Common myeloid progenitor, CD34-positive (primary cell): ENCODE measurements at places on chromosomes 16 and 17.

GRCh38 chr17:14107889-14108288 lies 38.6 kb downstream of the COX10 start:
- DNase-seq: no peak

DNA sequence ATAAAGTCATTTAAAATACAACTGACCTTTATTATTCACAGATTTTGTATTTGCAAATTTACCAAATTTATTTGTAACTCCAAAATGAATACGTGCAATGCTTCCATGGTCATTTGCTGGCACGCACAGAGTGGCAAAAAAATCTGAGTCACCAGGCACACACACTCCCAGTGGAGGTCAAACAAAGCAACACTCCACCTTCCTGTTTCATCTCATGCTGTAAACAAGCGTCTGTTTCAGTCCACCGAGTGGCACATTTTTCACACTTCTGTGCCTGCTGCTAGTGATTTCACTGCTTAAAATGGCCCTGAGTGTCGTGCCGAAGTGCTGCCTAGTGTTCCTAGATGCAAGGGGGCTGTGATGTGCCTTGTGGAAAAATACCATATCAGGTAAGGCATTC lies 17.8 kb upstream of the ITGAE start:
- no peak for DNase-seq

GRCh38 chr16:75566758-75567255 lies 628 bp downstream of the GABARAPL2 start:
- DNase-seq: peak; percentile 23

- peak; percentile 75 for DNase-seq
These were observed 10.7 kb downstream of the TBX2 start for GRCh38 chr17:61410141-61411010.

DNA sequence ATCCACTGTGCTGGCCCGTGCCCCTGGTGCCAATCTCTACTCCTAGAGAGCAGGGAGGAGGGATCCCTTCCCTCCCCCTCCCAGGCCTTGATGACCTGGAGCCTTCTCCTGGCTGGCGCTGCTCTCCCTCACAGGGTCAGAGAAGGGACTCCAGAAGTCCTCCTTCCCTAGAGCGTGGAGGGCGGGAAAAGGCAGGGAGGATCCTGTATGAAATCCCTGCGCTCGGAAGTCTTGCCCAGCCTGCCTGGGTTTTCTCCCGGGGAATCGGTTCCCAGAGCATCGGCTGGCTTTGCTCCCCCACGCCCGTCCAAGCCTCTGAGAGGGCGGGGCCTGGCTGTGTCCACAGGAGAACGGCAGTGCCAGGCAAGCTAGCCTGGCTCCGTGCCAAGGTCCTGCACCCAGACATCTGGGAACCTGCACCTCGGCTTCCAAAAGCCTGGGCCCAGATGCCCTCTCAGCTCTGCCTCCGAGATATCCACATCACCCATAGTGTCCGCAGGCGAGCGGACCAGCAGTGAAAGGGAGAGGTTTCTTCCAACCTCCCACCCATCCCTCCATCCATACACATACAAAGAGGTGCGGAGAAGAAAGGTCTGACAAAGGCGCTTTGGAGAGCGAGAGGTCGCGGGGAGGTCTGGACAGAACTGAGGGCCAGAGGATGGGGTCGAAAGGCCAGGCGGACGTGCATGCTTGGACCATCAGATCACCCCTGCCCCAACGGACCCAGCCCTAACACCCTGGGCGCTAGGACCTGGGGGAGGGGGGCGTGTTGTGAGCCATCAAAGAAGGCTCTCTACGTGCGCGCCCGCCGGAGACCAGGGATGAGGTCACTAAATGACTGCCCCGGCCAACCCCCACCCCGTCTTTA lies 1.1 kb downstream of the MPP2 start:
- DNase-seq: peak; percentile 62

DNA sequence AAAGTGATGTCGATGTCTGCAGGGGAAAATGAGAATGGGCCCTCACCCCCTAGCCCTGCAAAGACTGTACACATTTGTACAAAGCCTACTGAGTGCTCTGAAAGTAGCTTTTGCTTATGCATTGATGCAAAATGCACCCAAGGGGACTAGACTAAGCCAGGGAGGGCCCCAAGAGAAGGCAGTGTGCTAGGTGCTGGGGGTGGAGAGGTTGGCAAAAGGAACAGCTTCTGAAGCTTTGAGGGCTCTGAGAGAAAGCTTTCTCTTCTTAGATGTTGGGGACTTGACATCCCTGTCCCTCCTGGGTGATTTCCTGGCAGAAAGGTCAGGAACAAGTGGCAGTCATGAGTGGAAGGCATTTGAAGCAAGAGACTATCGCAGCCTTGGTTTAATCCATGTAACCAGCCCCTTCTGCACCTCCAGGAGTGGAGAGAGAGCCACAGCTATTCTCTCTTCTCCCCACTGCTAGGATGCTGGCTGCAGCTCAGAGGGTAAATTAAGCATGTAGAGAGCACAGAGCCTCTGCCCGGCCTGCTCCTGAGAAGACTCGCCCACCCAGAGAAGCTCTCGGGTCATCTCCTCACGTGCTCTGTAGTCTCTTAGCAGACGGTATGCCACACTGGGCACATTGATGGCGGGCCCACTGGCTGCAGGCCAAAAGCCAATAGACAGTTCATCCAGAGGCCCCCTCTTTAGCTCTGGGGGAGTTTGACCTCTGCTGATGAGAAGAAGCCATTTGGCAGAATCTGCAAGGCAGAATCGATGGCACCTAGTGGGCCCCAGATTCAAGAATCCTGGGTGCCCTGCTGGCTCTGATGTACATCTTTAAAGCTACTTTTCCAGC lies 221.4 kb downstream of the MSI2 start:
- no peak for DNase-seq

- peak; percentile 46 for DNase-seq
These were observed 49.8 kb upstream of the BAHCC1 start for GRCh38 chr17:81345228-81346089.

GRCh38 chr16:12291989-12292759 lies 315.6 kb downstream of the SNX29 start:
- DNase-seq: no peak

DNA sequence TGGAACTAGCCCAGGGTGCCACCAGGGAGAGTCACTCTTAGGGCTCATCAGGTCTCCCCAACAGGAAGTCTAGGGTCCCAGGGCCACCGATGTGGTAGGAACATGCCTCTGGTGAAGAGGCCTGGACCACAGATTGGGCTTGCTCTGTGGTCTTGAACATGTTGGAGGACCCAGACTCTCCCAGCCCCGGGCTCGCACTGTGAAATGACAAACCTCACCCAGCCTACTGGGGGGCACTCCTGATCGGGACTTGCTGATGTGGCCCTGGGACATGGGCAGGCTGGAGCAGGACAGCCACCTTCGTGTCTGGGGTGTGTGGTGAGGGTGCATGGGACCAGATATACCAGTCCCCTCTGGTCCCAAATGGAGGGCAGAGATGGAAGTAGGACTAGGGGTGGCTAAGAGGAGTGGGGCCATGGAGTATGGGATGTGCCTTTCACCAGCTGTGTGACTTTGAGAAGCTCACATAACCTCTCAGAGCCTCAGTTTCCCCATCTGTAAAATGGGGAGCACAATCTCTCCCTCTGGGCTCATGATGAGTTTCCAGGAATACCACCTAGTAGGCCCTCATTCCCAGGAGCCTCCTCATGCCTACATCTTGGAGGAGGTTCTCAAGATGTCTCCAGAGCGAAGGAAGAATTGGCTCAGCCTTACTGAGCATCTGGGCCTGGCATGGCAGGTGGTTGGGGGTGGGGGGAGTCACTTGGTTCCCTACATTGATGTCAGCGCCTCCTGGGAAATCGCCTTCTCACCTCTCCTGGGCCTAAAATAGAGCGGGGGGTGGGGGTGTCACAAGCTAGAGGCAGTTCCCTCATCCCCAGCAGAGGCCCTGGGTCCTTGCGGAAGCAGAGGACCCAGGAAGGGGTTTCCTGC lies 1.5 kb upstream of the ADAM11 start:
- peak; percentile 25 for DNase-seq

GRCh38 chr16:84600343-84601229 lies 17.3 kb downstream of the COTL1 start:
- DNase-seq: peak; percentile 42

- DNase-seq: peak; percentile 58
These were observed 2.5 kb downstream of the TTLL6 start for GRCh38 chr17:48814504-48814903.

DNA sequence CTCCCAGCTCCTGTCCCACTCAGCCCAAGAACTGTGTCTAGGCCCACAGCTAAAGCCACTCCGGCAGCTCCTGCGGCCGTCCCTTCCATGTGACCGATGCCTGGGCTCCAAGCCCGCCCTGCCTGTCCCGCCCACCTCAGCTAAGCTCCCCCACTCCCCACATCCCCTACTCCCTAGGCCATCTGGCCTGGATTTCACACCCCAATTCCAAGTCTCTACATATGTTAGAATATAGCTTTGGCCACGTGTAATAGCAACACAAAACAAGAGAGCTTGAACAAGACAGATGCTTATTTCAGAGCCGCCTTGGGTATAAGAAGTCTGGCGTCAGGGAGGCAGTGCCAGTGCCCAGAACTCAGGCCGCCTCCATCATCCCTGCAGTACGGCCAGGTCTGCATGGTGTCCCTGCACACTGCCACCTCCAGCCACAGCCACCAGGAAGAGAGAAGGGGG lies 30.0 kb upstream of the USP22 start:
- DNase-seq: no peak

- no peak for DNase-seq
These were observed 638.9 kb downstream of the HS3ST4 start for GRCh38 chr16:26330654-26331053.

GRCh38 chr17:80283116-80283852 lies 22.6 kb downstream of the RNF213 start:
- DNase-seq: no peak

DNA sequence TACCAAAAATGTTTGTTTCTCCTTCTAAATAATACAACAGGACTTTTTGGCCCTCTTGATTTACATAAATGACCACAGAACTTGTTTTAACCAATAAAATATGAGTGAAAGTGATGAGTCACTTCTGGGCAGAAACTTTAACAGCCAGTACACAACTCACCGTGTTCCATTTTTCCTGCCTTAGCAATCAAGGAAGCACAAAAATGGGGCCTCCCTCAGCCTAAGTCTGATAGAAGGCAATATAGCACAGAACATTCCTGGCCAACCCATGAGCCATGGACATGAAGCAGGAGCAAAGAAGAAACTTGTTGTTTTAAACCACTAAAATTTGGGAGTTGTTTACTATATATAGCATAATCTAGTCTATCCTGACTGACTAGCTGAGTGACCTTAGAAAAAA lies 61.1 kb upstream of the MTMR4 start:
- peak; percentile 42 for DNase-seq

DNA sequence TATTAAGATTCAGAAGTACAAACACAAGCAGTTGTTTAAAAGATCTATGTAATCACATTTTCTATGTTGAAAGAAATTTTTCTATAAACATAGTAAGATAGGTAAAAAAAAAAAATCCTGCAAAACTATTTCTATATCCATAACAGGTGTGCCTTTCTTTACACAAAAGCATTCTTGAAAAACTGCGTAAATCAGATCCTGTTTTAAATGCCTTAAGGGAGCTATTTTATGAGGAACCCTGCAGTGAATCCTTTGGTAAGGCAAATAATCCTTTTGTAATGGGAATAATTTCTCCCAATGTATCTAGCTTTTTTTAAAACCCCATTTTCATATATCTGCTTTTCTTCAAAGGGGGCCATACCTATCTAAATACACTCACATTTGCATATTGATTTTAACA lies 157.3 kb downstream of the AATF start:
- no peak for DNase-seq

DNA sequence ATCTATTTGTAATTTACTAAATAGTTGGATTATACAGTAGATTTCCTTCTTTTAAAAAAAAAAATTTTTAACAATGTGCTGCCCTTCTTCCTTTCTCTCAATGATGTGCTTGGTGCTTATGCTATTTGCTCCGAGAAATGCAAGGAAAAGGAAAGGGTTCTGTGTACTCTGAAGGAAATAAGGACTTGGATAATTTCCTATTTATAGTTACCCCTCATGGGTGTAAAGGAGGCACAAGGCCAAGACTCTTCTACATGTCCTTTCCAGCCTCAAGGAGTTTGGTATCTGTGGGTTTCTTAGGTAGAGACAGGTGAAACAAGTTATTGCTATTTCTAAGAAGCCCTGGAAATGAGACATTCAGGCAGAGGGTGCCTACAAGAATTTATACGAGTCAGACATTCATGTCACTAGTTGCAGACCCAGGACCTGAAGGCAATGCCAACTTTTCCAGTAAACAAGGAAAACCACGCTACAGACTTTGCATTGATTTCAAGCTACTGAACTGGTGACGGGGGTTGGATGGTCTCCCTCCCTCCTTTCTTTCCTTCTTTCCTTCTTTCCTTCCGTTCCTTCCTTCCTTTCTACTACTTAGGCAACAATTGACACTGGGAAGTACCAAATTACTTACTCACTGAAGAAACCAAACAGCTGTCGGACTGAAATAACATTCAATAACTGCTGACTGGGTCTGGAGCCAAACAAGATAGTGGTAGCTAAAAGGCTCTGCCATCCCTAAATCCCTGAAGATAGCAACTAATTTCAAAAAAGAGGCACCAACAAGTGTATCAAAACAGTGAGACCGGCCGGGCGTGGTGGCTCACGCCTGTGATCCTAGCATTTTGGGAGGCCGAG lies 33.8 kb upstream of the GHDC start:
- no peak for DNase-seq

DNA sequence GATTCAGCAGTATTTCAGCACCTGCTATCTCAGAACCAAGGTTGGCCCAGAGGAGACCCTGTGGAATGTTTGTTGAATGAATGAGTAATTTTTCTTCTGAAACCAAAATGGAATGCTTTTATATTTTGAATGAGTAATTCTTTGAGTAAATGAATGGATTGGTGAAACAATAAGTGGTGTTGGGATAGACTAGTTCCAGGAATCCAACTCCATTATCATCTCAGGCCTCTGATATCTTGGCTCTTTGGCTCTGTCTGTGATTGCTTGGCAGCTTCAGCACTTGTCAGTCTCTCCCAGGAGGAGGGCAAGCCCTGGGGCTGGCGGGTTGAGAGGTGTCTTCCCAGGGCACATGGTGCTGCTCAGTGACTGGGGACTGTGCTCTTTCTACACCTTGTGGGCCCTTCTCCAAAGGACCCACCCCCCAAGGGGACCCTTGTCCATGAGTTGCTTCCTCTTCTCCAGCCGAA lies 284.4 kb upstream of the FOXF1 start:
- no peak for DNase-seq

DNA sequence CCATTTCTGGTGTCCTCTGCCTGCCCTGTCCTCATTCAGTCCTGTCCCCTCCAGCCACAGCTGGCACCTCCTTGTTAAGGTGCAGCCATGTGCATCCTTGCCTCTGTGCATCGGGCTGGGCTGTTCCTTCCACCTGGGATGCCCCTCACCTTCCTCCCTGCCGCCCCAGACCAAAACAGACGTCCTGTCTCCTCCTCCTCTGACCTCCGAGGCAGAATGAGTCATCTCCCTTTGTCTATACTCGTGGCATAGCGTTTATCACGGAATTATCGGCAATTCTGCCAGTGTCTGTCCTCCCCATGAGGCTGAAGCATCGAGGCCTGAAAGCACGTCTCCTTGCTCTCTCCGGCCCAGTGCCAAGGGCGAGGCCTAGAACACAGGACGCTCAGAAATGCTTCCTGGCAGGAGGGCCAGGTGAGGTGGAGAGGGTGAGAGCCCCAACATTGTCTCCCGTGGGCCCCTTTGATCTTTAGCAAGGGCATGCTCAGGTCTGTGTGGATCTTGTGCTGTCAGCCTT lies 4.6 kb downstream of the RAI1 start:
- DNase-seq: peak; percentile 64

- DNase-seq: no peak
These were observed 11.8 kb downstream of the C16orf74 start for GRCh38 chr16:85738923-85739715.
